ENCODE measurements at places on chromosomes 6 and 20. TPM values are rescaled to one million over a fixed set of nuclear protein-coding genes. Genes with fewer than 3 reads are reported as not detected.
A peak's percentile ranks its signal among the peaks of the same experiment; 100 is the strongest.

GRCh38 chr6:41346441-41346840 lies 11.0 kb downstream of the NCR2 start:
- no peak for DNase-seq

DNA sequence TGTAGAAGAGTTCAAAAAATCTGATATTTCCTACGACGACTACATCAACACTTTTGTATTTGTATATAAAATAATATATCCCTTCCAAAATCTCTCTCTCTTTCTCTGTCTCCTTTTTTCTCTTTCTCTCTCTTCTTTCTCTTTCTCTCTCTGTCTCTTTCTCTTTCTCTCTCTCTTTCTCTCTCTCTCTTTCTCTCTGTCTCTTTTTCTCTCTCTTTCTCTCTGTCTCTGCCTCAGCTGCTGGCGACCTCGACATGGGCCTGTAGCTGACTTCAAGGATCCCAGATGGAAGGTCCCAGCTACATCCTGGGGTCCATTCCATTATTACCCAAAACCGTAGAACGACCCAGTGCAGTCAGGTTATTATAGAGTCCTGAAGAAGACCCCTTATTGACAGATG lies 90.0 kb downstream of the CD24 start:
- DNase-seq: no peak

DNA sequence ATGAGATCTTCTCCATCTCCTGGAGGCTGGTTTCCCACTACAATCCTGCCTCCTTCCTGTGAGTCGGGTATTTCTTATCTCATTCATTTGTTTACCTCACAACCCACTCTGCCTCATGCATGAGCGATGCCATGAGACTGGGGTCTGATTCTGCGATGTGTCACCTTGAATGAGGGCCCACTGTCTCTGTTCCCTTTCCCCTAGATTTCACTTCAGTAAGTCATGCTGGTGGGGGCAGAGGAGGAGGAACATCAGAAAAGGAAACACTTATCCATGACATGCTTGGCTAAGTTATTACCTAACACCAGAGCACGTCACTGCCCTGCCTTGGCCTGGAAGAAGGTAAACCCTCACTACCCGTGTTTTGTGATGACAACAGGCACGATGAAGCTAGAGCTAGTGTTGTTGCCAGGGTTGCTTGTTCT lies 337.4 kb upstream of the PRDM1 start:
- no peak for DNase-seq

DNA sequence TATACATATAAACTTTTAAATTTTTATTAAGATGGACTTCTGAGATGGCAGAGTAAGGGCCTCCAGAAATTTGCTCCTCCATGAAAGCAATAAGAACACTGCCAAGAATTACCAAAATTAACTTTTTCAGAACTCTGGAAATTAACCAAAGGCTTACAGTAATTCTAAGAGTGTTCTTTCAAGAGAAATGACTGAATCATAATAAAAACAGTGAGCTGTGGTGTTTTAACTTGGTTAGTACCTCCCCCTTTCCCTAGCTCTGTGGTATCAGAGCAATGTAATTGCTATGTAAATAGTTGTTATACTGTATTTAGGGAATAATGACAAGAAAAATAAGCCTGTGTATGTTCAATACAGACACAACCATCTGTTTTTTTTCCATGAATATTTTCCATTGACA lies 19.0 kb downstream of the HECA start:
- peak; percentile 66 for DNase-seq

DNA sequence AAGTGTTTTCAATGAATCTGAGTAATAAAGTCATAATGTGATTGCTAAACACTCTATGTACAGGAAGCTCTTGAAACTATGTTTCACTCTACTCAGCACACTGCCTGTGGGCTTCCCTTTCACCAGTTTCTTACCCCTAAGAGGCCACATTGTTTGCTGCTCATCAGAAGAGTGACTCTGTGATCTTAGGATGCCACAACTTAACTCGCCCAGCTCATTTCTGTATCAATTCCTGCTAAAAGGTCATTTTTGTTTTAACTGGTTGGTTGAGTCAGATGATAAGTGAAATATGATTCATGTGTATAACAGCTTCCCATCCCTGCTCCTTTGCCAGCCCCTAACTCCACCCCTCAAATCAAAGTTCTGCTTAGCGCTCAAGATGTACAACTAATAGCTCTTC lies 9.8 kb upstream of the NDUFAF4 start:
- DNase-seq: no peak

DNA sequence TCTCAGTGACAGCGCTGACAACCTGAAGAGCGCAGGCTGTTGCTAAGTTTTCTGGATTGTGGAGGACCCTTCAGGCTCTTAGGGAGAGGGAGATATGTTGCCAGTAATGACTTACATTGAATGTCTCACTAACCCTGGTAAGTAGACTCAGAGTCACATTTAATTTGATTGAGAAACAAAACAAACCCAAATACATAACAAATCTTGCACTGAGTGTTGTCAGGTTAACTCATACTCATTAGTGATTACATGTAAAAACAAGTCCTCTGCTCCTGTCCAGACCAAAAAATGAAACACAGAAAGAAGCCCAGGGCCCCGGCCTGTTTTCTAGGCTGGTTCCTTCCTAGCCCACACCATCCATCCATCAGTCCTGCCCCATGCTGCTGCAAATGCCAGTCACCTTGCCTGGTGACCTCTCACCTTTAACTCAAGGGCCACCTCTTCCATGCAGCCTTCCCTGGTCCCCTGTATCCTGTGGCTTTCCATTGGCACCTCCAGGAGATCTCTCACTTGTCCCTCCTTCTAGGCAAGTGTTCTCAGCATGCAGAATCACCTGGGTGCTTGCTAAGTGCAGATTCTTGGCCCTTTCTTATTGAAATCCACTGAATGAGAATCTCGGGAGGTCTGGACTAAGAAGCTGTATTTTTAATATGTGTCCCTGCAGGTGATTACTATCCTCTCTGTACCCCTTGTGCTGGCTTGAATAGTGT lies 34.7 kb upstream of the ERVFRD-1 start:
- DNase-seq: no peak

- DNase-seq: no peak
Observed at GRCh38 chr6:89400912-89401399, 11.1 kb downstream of the RRAGD start.

DNA sequence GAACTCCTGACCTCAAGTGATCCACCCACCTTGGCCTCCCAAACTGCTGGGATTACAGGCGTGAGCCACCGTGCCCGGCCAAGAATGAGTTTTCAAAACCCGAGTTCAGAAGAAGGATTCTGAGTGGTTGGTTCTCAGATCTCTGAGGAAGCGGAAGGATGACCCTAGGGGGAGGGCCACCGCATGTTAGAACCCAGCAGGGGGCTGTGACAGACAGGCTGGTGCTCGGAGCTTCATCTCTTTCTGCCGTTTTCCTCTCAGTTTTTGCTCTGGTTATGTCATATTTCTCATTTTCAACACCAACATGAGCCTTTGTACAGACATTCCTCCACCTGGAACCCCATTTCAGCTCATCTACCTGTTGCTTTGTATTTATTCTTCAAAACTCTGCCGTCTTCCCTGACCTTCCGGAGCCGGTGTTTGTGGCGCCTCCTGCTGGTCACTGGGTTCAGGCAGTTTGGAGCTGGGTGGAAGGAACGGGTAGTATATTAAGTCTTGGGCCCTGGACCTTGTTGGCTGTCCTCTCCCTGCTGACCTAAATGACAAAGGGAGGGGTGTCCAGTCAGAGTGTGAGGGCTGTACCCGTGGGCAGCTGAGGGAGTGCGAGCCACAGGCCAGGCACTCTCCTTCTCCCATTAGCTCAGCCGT lies at the start of gene DEFB123:
Gene DEFB123 (plus strand): TSS at position 621 of the 648 bp plus-strand sequence. CDS start 67 bp downstream, outside the sequence.
- DNase-seq: no peak

- no peak for DNase-seq
Observed at GRCh38 chr6:111563581-111563980, 42.1 kb downstream of the TRAF3IP2 start.

GRCh38 chr20:47770935-47771334 lies 14.3 kb downstream of the SULF2 start:
- no peak for DNase-seq

The TFAP2D gene
- total RNA-seq: not detected

DNA sequence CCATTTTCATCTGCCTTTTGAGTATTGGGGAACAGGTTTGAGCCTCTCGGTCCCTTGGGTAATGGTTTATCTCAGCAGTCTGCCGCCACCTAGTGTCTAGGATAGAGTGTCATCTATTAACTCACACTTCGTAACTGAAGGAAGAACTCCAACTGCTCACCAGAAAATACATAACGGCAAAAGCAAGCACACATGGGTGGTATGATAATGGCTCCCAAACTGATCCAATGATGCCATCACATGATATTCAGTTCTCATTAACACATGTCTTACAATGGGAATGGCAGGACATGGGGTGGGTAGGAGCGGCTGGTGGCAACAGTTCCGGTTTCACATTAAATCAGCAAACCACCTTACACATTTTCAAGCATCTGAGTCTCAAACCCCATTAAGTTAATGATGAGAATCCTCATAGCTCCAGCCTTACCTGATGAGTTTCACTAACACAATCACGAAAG lies 110.7 kb upstream of the PHACTR1 start:
- DNase-seq: peak; percentile 76

GRCh38 chr20:34410336-34410735 lies 47.3 kb downstream of the ITCH start:
- no peak for DNase-seq

- no peak for DNase-seq
Observed at GRCh38 chr20:42790111-42790510, 399.6 kb downstream of the PTPRT start.

GRCh38 chr6:132412656-132413498 lies 11.6 kb upstream of the MOXD1 start:
- no peak for DNase-seq

DNA sequence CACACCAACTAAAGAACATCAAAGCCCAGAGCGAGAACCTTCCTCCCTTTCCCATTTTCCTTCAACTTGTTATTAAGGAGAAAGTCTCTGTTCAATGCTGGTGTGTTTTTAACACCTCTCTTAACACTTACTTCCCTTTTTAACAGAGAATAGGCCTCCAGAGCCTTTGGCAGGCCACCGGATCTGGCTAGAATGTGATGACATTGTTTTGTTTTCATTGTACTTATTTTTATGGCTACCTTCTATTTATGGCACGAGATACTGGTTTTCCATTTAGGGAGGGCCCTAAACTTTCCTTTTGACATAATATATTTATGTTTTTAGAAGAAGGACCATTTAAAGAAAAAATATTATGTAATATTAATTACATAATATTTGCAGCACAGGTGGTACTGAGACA lies 21.6 kb downstream of the TCF15 start:
- DNase-seq: no peak

DNA sequence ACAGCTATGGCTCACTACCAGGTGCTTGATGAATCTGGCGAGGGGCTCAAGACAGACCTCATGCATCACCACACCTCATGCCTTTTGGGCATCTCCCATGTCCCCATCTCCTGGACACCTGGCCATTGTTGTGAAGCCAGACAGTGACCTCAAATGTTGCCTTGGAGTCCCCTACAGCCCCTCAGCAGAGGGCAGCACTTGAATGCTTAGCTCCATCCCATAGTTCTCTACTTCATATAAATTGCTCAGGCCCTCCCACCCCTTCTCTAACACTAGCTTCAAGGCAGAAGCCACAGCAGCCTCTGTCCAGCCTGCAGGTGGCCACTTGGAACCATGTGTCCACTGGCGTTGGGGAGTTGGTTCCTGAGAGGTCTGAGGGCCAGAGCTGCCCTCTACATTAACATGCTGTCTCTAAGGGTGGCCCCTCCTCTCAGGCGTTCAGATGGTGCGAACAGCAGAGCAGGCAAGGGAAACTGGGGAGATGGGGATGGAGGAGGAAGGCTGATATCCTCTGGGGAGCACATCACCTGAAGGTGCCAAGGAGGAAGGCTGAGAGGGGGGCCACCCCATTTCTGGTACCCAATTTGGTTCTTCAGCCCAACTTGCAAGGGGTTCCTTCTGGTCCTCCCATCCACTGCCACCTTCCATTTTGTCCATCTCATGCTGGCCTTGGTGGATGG lies 31.3 kb downstream of the MOCS1 start:
- DNase-seq: no peak

Measured in LHCN-M2 (cell line).